Retinal pigment epithelial cell (primary cell): ENCODE measurements at places on chromosomes 3 and 15.

DNA sequence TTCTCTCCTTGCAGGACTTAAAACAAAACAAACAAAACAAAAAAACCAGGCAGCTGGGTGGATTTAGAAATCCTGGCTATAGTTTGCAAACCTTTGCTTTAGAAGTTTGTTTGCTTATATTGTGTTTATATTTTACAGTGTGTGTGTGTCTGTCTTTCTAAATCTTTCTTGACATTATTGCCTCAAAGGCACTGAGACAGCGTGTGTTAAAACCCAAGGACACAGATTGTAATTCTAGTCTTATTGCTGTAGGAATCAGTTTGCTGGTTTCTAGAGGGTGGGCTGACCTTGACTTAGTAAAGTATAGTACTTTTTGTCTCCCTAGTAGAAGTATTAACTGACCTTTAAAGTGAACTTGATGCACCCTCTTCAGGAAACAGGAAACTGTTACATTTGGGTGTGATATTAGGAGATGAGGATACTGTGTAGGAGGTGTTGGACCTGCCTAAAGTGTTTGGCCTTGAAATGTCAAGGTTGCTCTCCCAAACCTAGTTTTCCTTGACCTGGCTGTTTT is 71.0 kb downstream of the TCF12 start:
- DNase-seq: no peak

GRCh38 chr15:42736178-42736792 is 643 bp downstream of the CDAN1 start:
- no peak for DNase-seq

DNA sequence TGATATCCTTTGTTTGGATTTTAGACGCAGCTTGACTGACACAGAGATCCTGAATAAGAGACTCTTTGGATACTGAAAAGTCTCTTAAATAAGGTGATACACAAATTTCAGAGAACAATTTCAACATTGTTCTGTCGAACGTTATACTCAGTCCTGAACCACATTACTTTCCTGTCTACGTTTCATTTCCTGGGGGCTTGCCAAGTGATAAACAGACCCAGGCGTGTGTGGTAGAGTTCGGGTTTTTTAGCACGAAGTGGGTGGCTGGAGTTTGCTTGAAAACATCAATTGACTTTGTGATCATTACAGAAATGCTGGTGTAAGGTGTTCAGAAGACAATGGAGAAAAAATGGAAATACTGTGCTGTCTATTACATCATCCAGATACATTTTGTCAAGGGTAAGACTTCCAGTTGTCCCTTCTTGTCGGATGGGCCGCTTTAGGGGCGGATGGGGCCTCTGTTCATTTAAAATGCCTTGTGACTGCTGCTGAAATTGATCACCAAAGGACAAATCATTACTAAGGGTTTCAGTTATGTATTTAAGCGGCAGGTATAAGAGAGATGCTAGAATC is at the start of gene CD96:
TSS of gene CD96 (plus strand) at position 287 of the 573 bp plus-strand sequence. CDS start at position 339, 52 bp downstream.
- no peak for DNase-seq

DNA sequence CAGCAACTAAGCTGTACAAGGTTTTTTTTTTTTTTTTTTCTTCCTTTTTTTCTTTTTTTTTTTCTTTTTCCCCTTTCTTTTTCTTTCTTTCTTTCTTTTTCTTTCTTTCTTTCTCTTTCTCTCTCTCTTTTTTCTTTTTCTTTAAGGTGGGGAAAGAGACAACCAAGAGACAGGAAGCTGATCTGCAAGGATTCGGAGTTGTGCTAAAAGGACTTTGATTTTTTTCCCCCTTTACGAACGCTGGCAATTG is 148 bp downstream of the RBMS3 start:
- no peak for DNase-seq

DNA sequence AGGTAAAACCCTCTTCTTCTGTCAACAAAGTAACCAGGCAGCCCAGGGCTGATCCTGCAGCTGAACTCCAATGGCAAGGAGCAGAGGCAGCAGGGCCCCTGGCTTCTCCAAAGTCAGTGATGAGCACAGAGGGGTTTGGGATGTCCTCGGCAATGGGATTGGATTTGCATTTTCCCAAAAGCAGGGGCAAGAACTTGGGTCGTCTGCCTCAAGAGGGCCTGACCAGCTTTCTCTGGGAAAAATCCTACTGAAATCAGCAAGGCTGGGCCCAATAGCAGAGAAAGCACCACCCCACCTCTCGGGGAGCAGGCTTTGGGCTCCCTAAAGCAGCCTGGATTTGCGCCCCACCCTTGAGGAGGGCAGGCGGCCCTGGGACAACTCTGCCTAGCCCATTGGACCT is 210.0 kb upstream of the IGF1R start:
- no peak for DNase-seq
